Karpas-422 (cell line): ENCODE measurements at places on chromosomes 5 and 9. TPM values are rescaled to one million over a fixed set of nuclear protein-coding genes. Genes with fewer than 3 reads are reported as not detected.

Gene PIP5KL1
- 2.7 and 3.1 TPM in 2 replicates for total RNA-seq

Gene TAS2R1
- not detected in 2 replicates for total RNA-seq

Gene RLN2
- not detected in 2 replicates for total RNA-seq

Gene TNFSF8
- 17.9 and 19.6 TPM in 2 replicates for total RNA-seq

Gene ATP10B
- not detected in 2 replicates for total RNA-seq

Gene CCDC152
- total RNA-seq: 3.6 and 20.8 TPM in 2 replicates

Gene MYMK
- total RNA-seq: not detected in 2 replicates

Gene CORO2A
- 1.7 and 2.5 TPM in 2 replicates for total RNA-seq

Gene LPCAT1
- 115 and 124 TPM in 2 replicates for total RNA-seq
